ENCODE measurements at places on chromosomes 6 and 20. TPM values are rescaled to one million over a fixed set of nuclear protein-coding genes. Genes with fewer than 3 reads are reported as not detected.

DNA sequence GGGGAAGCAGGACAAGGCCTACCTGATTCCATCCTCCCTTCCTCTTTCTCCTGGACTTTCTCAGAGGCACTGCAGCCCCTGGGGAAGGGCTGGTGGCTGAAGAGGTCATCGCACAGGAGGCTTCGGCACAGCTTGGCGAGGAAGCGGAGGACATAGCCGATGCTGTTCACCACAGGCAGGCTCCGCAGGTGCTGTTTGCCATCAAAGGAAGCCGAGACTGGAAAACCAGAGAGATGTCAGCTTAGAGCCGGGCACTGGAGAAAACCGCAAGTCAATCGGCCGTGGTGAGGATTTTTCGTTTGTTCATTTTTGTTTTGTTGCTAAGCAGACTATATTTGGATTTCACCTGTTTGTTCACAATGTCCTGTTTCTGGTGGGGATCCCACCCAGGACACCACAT is 79.2 kb downstream of the SCML4 start:
- H3K4me3 ChIP-seq = no peak overlapping the region
- H3K4me1 ChIP-seq = no peaks in the 10 kb centered on the region
- peaks cover 30% of the 10 kb centered on the region for H3K27me3 ChIP-seq
- no peak for DNase-seq
- no peaks in the 10 kb centered on the region for H3K36me3 ChIP-seq
- no peak overlapping the region for H3K27ac ChIP-seq

- DNase-seq = no peak
- H3K36me3 ChIP-seq = no peaks in the 10 kb centered on the region
- no peaks in the 10 kb centered on the region for H3K27me3 ChIP-seq
- H3K4me3 ChIP-seq = no peak overlapping the region
- no peak overlapping the region for H3K27ac ChIP-seq
Measured at GRCh38 chr6:86030875-86031274, 388.2 kb upstream of the SYNCRIP start.

DNA sequence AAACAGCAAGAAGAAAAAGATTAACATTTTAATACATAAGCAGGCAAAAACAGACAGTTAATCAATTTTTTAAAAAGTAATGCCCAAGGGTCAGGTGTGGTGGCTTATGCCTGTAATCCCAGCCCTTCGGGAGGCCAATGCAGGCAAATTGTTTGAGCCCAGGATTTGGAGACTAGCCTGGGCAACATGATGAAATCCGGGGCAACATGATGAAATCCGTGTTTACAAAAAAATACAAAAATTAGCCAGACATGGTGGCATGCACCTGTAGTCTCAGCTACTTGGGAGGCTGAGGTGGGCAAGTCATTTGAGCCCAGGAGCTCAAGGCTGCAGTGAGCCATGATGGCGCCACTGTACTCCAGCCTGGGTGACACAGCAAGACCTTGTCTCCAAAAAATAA is 94.1 kb upstream of the DST start:
- no peak overlapping the region for H3K4me3 ChIP-seq
- H3K36me3 ChIP-seq = no peaks in the 10 kb centered on the region
- no peak for DNase-seq
- H3K4me1 ChIP-seq = peaks cover 13% of the 10 kb centered on the region
- H3K27me3 ChIP-seq = no peaks in the 10 kb centered on the region

DNA sequence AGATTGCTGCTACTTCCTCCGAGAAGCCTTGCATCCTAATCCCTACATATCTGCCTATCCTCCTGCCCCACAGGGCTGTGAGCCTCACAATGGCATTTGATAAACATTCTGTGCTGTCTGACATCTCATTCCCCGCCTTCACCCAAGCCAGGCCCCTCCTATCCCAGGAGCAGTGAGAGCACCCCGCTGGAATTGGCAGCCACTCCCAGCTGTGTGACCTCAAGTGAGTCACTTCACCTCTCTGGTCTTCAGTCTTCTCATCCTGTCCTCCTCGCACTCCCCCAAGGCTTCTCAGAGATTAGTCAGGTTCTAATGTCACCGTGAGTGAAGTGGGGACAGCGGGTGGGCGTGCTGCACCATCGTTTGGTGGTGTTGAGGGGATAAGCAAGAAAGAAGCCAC is 81.7 kb downstream of the CDH22 start:
- H3K27me3 ChIP-seq = peaks cover 7% of the 10 kb centered on the region
- no peaks in the 10 kb centered on the region for H3K36me3 ChIP-seq
- peak; percentile 32 for DNase-seq
- H3K4me1 ChIP-seq = no peaks in the 10 kb centered on the region

DNA sequence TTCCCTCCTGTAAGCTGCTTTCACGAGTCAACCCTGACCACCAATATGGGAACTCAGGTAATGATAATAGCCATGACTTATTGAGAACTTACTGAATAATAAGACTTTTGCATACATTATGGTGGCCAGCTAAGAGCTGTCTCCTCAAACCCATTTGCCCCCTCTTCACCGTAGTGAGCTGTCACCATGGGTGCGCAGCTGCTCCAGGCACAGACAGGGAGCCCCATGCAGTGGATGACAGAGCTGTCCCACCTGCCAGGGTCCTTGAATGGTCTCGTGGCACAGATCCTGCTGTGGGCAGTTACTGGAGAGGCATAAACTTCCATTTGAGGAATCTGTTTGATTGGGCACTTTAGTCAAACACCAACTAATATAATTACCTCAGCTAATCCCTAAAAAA is 1.9 kb downstream of the SLC22A16 start:
- H3K4me1 ChIP-seq = no peaks in the 10 kb centered on the region
- H3K36me3 ChIP-seq = no peaks in the 10 kb centered on the region
- DNase-seq = no peak
- peaks cover 40% of the 10 kb centered on the region for H3K27me3 ChIP-seq

DNA sequence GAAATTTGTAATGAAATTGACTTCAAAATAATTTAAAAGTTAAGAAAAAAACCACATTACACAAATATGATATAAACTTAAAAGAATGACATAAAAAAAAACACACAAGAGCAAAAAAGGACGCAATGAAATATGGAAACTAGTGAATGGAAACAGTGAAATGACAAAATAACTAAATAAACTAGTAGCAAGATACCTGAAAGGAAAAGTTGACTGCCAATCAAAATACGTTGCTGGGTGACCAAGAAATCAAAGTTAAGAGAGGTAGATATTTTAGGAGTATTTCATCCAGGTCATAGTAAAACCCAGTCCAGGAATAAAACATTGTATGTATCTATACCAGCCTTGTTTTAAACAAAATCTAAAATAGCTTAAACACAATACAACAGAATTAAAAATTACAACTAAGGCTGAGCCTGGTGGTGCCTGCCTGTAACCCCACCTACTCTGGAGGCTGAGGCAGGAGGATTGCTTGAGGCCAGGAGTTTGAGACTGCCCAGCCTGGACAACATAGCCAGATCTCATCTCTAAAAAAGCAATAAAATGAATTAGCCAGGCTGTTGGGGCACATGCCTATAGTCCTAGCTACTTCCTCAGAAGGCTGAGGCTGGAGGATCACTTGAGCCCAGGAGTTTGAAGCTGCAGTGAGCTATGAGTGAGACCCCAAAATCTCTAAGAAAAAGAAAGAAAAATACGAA is 22.0 kb downstream of the C6orf15 start:
- no peak overlapping the region for H3K27ac ChIP-seq
- H3K4me1 ChIP-seq = peaks cover 5% of the 10 kb centered on the region
- H3K27me3 ChIP-seq = no peaks in the 10 kb centered on the region
- H3K36me3 ChIP-seq = no peaks in the 10 kb centered on the region
- no peak for DNase-seq

- H3K27me3 ChIP-seq = no peaks in the 10 kb centered on the region
- no peak overlapping the region for H3K4me3 ChIP-seq
- peak; percentile 30 for DNase-seq
- H3K4me1 ChIP-seq = peaks cover 3% of the 10 kb centered on the region
- no peak overlapping the region for H3K27ac ChIP-seq
Measured at GRCh38 chr6:89148016-89148750, 2.3 kb downstream of the PM20D2 start.

DNA sequence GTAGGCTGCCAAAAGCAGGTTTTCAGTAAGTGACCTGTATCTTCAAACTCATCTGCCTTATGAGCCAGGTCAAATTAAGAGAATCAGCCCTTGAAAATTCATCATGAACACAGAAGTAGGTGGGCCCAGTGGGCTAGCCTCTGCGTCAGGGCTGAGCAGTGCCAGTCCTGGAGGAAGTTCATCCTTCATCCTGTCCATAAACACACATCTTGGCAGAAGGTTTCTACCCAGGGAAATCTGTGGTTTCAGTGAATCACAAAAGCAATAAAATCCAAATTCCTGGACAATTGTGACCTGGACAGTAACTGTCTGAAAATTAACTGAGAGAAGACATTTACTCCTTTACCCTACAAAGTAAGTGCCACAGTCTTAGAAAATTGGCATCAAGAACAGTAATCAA is 72.4 kb downstream of the ATG5 start:
- H3K27ac ChIP-seq = no peak overlapping the region
- no peaks in the 10 kb centered on the region for H3K27me3 ChIP-seq
- no peak overlapping the region for H3K4me3 ChIP-seq
- DNase-seq = peak; percentile 80

DNA sequence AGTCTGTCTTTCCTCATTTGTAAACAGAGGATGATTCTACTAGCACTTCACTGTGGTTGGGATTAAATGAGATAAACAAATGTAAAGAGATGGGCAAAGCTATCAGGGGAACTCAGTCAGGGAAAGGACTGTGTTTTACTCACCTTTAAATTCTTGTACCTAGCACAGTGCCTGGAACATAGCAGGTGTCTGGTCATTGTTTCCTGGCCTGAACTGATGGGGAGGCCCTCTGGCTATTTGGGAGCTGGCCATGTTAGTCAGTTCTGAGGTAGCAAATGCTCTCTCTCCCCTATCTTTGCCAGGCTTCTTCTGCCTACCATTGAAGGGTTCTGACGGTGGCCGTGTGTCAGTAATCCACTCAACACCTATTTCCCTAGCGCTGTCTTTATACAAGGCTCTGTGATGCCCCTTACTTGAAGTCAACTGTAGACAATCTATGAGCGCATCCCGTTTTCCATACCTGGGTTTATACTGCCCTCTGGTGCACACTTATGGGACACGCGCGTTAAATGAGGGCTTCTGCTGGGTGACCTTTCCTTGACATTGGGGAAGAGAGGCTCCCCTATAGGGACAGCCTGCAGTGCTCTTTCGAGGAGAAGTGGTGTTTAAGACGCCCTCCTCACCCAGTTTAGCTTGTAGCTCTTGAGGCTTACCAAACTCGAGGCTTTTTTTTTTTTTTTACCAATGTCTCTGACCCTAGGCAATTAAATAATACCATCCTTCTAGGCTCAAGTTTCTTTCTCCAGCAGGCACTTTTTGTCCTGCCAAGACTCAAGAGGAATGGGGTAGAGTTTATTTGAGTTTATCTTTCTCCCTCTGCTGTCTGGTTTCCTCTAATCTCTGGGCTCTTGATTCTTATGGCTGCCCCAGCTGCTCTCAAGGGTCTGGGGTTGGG is 4.0 kb upstream of the SPATS1 start:
- no peak overlapping the region for H3K4me3 ChIP-seq
- H3K4me1 ChIP-seq = no peaks in the 10 kb centered on the region
- H3K27me3 ChIP-seq = peaks cover 55% of the 10 kb centered on the region
- no peaks in the 10 kb centered on the region for H3K36me3 ChIP-seq
- peak; percentile 56 for DNase-seq
- H3K27ac ChIP-seq = no peak overlapping the region

DNA sequence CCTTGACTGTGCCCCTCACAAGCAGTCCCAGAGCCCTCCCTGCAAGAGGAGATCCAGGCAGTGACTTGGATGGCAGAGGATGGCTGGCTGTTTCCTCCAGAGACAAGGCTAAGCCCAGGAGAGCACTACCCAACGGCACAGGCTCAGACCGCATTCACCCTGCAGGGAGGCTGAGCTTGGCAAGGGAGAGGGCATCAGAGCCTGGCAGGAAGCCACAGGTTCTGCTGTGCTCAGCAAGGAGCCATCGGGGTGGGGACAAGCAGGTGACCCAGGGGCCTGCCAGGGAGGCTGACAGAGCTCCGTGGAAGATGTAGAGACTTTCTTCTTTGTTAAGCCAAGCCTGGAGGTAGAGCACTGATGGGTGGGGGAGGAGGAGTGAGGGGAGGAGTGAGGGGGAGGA is 159.2 kb upstream of the CST7 start:
- H3K27me3 ChIP-seq = peaks cover 9% of the 10 kb centered on the region
- no peak overlapping the region for H3K4me3 ChIP-seq
- H3K27ac ChIP-seq = no peak overlapping the region
- no peak for DNase-seq

DNA sequence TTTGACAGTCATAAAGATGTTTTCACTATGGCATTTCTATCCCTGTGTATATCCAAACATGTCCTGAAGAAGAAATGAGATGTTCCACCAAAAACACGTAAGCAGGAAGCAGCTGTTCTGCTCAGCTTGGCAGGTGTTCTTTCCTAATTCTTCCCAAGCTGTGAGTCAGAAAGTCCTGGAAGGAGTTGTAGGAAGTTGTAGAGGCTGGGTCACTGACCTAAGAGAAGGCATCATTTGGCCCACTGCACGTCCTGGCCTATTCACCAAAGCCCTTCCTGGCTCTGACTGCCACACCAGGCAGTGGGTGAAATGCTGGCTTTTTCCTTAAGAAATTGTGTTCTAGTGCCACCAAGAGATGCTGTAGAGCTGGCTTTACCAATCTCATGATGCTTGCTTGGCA is 40.3 kb downstream of the STX11 start:
- no peaks in the 10 kb centered on the region for H3K36me3 ChIP-seq
- H3K4me1 ChIP-seq = 0 out of 2 replicates have a peak, but pooled peaks cover 3% of the 10 kb centered on the region
- peak; percentile 79 for DNase-seq
- no peak overlapping the region for H3K27ac ChIP-seq

DNA sequence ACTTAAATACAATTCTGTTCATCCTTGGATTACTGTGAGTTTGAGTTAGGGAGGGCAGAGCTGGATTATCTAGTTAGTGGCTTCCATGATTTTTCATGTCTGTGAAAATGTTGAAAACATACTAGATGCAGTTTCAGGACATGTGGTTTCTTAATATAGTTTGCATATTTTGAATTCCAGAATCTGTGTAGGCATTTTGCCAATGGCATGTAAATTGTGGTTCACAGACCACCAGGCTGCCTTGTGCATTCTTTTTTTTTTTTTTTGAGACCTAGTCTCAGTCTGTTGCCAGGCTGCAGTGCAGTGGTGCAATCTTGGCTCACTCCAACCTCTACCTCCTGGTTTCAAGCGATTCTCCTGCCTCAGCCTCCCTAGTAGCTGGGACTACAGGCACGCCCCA is 42.8 kb downstream of the CDC5L start:
- H3K27ac ChIP-seq = no peak overlapping the region
- no peak overlapping the region for H3K4me3 ChIP-seq
- peaks cover 2% of the 10 kb centered on the region for H3K4me1 ChIP-seq
- no peaks in the 10 kb centered on the region for H3K27me3 ChIP-seq
- peak; percentile 59 for DNase-seq
- peaks cover 3% of the 10 kb centered on the region for H3K36me3 ChIP-seq

The HLA-G gene
- not detected for polyA plus RNA-seq

The PRSS35 gene
- polyA plus RNA-seq = 5.6 TPM

The SUN5 gene
- polyA plus RNA-seq = not detected

The ZDHHC14 gene
- 3.0 TPM for polyA plus RNA-seq

The RNF39 gene
- not detected for polyA plus RNA-seq

The CDSN gene
- not detected for polyA plus RNA-seq

The TPD52L1 gene
- 13.5 TPM for polyA plus RNA-seq

Measured in IMR-90 (cell line).